ENCODE measurements at places on chromosomes 4 and X. TPM values are rescaled to one million over a fixed set of nuclear protein-coding genes. Genes with fewer than 3 reads are reported as not detected.

- H3K27me3 ChIP-seq, result no peaks in the 10 kb centered on the region
- no peaks in the 10 kb centered on the region for H3K36me3 ChIP-seq
- H3K4me1 ChIP-seq, result no peaks in the 10 kb centered on the region
- DNase-seq, result no peak
- no peak overlapping the region for H3K4me3 ChIP-seq
Measured at GRCh38 chrX:97616883-97617530, 733.3 kb downstream of the RPA4 start.

DNA sequence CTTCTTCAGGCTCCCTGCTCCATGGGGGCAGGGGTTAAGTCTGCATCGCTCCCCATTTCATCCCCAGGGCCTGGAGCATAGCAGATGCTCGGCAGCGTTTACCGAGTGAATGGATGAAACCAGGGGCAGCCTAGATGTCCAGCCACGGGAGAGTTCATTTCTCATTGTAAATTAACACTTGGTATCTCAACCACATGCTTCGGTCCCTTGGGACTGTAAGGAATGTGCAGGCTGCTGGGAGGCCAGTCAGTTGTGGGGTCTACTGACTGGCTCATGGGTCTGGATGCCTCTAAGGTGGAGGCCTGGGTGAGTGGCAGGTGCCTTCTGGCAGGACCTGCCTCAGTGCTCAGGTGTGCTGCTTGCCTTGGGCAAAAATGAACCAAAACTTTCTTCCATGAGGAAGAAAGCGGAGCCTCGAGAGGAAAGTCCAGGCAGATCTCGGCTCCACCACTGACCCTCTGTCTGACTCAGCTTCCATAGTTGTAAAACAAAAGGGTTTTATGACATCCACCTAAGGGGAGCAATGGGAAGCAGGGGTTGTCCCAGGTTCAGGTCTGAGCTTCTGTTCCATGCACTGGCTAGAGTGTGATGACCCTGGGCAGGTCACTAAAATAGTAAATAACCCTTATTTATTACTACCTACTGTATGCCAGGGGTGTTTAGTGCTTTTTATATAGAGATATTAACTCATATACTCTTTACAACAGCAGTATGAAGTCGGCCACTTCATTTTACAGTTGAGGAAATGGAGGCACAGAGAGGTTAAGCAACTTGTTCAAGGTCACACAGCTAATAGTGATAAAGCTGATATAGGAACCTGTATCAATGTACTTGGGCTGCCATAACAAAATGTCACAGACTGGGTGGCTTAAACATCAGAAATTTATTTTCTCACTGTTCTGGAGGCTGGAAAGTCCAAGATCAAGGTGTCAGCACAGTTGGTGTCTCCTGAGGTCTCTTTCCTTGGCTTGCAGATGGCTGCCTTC lies 144.3 kb upstream of the STX18 start:
- H3K27me3 ChIP-seq, result no peaks in the 10 kb centered on the region
- no peak for DNase-seq
- H3K4me3 ChIP-seq, result no peak overlapping the region
- H3K36me3 ChIP-seq, result no peaks in the 10 kb centered on the region

Gene MUC7
- total RNA-seq, result not detected

DNA sequence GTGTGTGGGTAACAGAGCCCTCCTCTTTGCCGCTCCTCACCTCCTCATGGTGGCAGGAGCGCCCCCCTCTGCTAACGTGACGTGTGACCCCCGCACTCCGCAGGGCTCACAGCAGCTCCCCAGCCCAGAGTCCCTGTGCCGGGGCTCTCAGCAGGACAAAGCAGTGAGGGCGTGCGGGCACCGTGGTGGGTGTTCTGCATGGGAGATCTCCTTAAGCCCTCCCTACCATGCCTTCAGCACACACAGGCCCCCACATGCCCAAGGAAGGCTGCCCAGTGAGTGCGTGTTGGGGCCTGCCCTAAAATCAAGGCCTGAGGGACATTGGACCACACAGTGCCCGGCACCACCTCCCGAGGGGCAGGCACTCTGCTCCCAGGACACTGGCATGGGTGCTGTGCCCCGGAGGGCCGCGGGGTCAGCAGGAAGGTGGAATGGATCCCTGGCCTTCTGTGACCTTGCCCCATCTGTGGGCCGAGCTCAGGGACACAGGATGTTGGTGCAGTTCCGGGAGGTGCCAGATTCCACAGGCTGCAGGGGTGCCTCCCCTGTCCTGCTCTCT lies 10.1 kb downstream of the PSAPL1 start:
- H3K4me3 ChIP-seq, result no peak overlapping the region
- no peaks in the 10 kb centered on the region for H3K36me3 ChIP-seq
- H3K4me1 ChIP-seq, result no peaks in the 10 kb centered on the region

GRCh38 chr4:118814058-118814457 lies 21.9 kb downstream of the SEC24D start:
- H3K27me3 ChIP-seq, result no peaks in the 10 kb centered on the region
- no peak overlapping the region for H3K27ac ChIP-seq
- no peak overlapping the region for H3K4me3 ChIP-seq
- H3K36me3 ChIP-seq, result peaks cover 72% of the 10 kb centered on the region
- DNase-seq, result no peak

DNA sequence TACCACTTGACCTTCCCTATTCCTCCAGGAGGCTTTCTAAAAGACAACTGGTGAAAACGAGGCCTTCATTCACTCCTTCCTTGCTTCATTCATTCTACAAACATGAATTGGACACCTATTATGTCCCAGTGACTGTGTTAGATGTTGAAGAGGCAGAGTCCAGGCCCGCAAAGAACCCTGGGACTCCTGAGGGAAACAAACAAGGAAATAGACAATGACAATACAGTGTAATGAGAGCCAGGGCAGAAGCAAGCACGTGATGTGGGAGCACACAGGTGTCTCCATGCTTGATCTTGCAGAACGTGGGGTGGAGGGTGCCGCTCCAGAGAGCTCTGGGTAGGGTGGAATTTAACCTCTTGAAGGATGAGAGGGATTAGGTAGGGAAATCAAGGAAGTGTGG lies 137.6 kb upstream of the KLF3 start:
- H3K27me3 ChIP-seq, result no peaks in the 10 kb centered on the region
- peaks cover 12% of the 10 kb centered on the region for H3K4me1 ChIP-seq
- H3K27ac ChIP-seq, result no peak overlapping the region
- no peaks in the 10 kb centered on the region for H3K36me3 ChIP-seq
- H3K4me3 ChIP-seq, result no peak overlapping the region

GRCh38 chr4:10051517-10052135 lies 30.3 kb upstream of the SLC2A9 start:
- no peak overlapping the region for H3K27ac ChIP-seq
- H3K4me3 ChIP-seq, result no peak overlapping the region
- no peak for DNase-seq
- H3K4me1 ChIP-seq, result no peaks in the 10 kb centered on the region
- no peaks in the 10 kb centered on the region for H3K36me3 ChIP-seq
- H3K27me3 ChIP-seq, result no peaks in the 10 kb centered on the region

DNA sequence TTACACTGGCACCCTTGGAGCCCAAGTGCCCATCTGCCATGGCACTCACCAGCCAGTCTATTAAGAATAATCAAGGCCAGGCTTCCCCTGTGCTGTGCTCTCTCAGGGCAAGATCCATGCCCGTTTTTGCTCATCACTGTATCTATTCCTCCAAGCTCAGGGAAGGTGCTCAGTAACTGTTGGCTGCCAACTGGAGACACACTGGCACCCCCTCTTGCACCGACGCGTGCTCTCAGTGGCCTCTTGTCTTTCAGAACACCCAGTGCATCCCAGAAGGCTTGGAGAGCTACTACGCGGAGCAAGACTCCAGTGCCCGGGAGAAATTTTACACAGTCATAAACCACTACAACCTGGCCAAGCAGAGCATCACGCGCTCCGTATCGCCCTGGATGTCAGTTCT lies 30.1 kb downstream of the NSG1 start:
- no peak overlapping the region for H3K27ac ChIP-seq
- no peak overlapping the region for H3K4me3 ChIP-seq
- no peak for DNase-seq
- no peaks in the 10 kb centered on the region for H3K27me3 ChIP-seq
- no peaks in the 10 kb centered on the region for H3K4me1 ChIP-seq
- peaks cover 43% of the 10 kb centered on the region for H3K36me3 ChIP-seq

DNA sequence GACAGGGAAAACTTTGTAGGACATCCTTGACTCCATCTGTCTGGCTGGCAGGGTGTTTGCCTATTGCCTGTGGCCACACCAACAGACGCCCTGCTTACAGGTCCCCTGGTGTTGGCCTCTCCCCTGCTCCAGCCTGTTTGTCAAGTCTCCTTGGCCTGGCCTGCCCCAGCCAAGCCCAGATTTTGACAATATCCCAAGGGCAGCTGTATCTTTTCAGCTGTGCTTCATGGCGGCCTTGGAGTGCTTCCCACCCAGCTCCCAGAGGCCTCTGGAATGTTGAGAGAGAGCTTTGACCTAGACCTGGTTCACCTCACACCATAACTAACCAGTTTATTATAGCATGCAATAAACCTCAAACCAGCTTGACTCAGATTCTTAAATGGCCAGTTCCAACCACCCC lies 204.0 kb upstream of the NHS start:
- no peak for DNase-seq
- H3K36me3 ChIP-seq, result no peaks in the 10 kb centered on the region
- H3K27ac ChIP-seq, result no peak overlapping the region
- no peak overlapping the region for H3K4me3 ChIP-seq

GRCh38 chr4:93659629-93660028 lies 168.9 kb upstream of the ATOH1 start:
- H3K36me3 ChIP-seq, result no peaks in the 10 kb centered on the region
- H3K27me3 ChIP-seq, result no peaks in the 10 kb centered on the region
- H3K4me1 ChIP-seq, result no peaks in the 10 kb centered on the region
- no peak overlapping the region for H3K4me3 ChIP-seq

DNA sequence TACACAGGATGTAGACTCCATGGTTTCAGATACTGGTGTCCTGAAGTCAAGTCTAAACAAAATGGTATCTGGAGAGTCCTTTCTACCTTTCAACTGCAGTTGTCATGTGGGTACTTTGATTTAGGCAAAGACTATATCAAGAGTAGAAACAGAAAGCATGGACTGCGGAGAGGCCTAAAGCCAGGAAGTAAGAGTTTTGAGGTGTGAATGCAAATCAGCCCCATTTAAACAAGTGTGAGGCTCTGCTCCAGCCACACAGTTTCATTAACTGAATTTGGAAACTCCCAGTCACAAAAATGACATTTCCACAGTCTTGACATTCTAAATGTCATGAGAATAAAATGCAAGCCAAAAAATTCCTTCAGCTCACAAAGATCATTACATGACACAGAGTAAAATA lies 87.2 kb upstream of the MCF2 start:
- DNase-seq, result no peak
- H3K27me3 ChIP-seq, result no peaks in the 10 kb centered on the region
- H3K36me3 ChIP-seq, result no peaks in the 10 kb centered on the region

GRCh38 chr4:137267024-137267423 lies 265.3 kb downstream of the PCDH18 start:
- H3K36me3 ChIP-seq, result no peaks in the 10 kb centered on the region
- H3K4me3 ChIP-seq, result no peak overlapping the region
- H3K27me3 ChIP-seq, result no peaks in the 10 kb centered on the region

DNA sequence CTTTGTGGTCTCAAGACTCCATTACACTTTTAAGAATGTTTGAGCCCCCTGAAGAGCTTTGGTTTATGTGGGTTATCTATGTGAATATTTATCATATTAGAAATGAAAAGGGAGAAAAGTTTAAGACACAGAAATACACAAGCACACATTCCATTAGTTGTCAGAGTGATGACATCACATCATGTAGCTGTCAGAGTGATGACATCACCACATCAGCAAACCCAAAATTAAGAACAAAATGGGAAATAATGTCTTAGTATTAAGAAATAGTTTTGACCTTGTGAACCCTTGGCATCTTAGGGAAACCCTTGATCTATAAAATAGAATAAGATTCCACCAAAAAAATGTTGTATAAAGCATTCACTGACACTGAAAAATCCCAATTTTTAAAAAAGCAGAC lies 195.9 kb downstream of the TSPAN5 start:
- H3K4me1 ChIP-seq, result peaks cover 4% of the 10 kb centered on the region
- H3K4me3 ChIP-seq, result no peak overlapping the region
- no peaks in the 10 kb centered on the region for H3K27me3 ChIP-seq
- H3K27ac ChIP-seq, result no peak overlapping the region
- no peak for DNase-seq

- no peak overlapping the region for H3K4me3 ChIP-seq
- H3K36me3 ChIP-seq, result no peaks in the 10 kb centered on the region
- H3K27ac ChIP-seq, result peak overlapping the region; percentile 24
- H3K4me1 ChIP-seq, result peaks cover 11% of the 10 kb centered on the region
- DNase-seq, result peak; percentile 61
Measured at GRCh38 chrX:20252381-20253231, 14.1 kb downstream of the RPS6KA3 start.

- peak overlapping the region; percentile 58 for H3K27ac ChIP-seq
- DNase-seq, result peak; percentile 76
- no peaks in the 10 kb centered on the region for H3K36me3 ChIP-seq
Measured at GRCh38 chr4:42786350-42787078, 106.0 kb upstream of the GRXCR1 start.

GRCh38 chrX:101550751-101551379 lies 518 bp downstream of the ARMCX1 start:
- no peaks in the 10 kb centered on the region for H3K27me3 ChIP-seq
- peak overlapping the region; percentile 76 for H3K27ac ChIP-seq
- peak; percentile 52 for DNase-seq
- H3K4me1 ChIP-seq, result no peaks in the 10 kb centered on the region

- no peak overlapping the region for H3K27ac ChIP-seq
- no peaks in the 10 kb centered on the region for H3K4me1 ChIP-seq
- no peaks in the 10 kb centered on the region for H3K36me3 ChIP-seq
- no peak for DNase-seq
- no peak overlapping the region for H3K4me3 ChIP-seq
Measured at GRCh38 chr4:135277980-135278315, 1076.4 kb upstream of the PABPC4L start.

Gene LPAR4
- total RNA-seq, result 0.18 TPM

- no peak overlapping the region for H3K27ac ChIP-seq
- H3K36me3 ChIP-seq, result peaks cover 27% of the 10 kb centered on the region
- no peak overlapping the region for H3K4me3 ChIP-seq
- H3K4me1 ChIP-seq, result peaks cover 14% of the 10 kb centered on the region
- DNase-seq, result no peak
Measured at GRCh38 chrX:154401045-154401799, 3.0 kb downstream of the RPL10 start.

GRCh38 chrX:119398587-119398973 lies 556 bp upstream of the SLC25A43 start:
- H3K27me3 ChIP-seq, result no peaks in the 10 kb centered on the region
- H3K27ac ChIP-seq, result peak overlapping the region; percentile 81
- peak overlapping the region; percentile 61 for H3K4me3 ChIP-seq
- H3K4me1 ChIP-seq, result peaks cover 4% of the 10 kb centered on the region
- no peaks in the 10 kb centered on the region for H3K36me3 ChIP-seq

- no peak overlapping the region for H3K27ac ChIP-seq
- peaks cover 29% of the 10 kb centered on the region for H3K36me3 ChIP-seq
- DNase-seq, result no peak
- H3K4me1 ChIP-seq, result no peaks in the 10 kb centered on the region
Measured at GRCh38 chr4:99875071-99875470, 19.2 kb downstream of the LAMTOR3 start.

- no peak overlapping the region for H3K27ac ChIP-seq
- no peak overlapping the region for H3K4me3 ChIP-seq
- H3K27me3 ChIP-seq, result no peaks in the 10 kb centered on the region
- peaks cover 28% of the 10 kb centered on the region for H3K36me3 ChIP-seq
- no peak for DNase-seq
- H3K4me1 ChIP-seq, result peaks cover 33% of the 10 kb centered on the region
Measured at GRCh38 chr4:80069108-80069836, 3.8 kb downstream of the ANTXR2 start.

GRCh38 chr4:76737180-76737579 lies 160.8 kb downstream of the SOWAHB start:
- no peaks in the 10 kb centered on the region for H3K27me3 ChIP-seq
- peaks cover 3% of the 10 kb centered on the region for H3K36me3 ChIP-seq
- H3K4me3 ChIP-seq, result no peak overlapping the region
- no peak overlapping the region for H3K27ac ChIP-seq
- no peak for DNase-seq
- peaks cover 21% of the 10 kb centered on the region for H3K4me1 ChIP-seq

- H3K27ac ChIP-seq, result no peak overlapping the region
- DNase-seq, result no peak
- no peak overlapping the region for H3K4me3 ChIP-seq
- H3K36me3 ChIP-seq, result no peaks in the 10 kb centered on the region
Measured at GRCh38 chr4:115529126-115529525, 415.7 kb upstream of the NDST4 start.
